ENCODE measurements at places on chromosomes 6 and 20.

DNA sequence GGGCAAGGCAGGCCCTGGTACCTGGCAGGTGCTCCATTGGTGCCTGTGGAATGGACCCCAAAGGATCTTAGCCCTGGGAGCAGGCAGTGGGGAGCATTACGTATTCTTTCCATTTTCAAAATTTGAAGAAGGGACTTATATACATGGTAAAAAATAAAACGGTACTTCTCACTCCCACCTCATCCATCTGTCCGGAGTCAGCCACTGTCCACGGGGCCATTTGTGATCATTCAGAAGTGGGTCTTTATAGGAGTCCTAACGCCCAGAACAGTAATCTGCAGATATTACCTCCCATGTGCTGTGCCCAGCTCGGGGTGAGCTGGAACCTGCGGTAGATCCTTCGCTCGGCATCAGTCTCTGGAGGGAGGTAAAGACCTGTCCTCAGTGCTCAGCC lies 110.4 kb downstream of the SYCP2 start:
- DNase-seq, result no peak

DNA sequence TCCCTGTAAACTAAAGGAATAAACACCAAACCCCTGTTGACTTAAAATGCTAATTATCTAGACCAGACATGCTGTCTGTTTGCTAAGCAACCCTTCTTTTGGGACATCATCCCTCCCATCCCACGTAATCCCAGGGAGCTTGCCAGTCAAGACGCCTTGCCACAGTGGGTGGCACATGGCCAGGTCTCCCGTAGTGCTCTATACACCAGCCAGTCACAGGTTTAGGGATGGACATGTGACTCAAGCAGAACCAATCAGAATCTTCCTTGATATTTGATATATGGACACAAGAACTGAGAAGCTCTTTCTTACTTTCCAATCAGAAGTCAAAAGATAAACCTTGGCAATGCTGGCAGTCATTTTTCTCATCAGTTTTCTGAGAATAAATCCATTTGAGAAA lies 60.0 kb downstream of the CNKSR3 start:
- DNase-seq, result no peak

GRCh38 chr20:53847837-53848170 lies 222.6 kb downstream of the BCAS1 start:
- no peak for DNase-seq

- no peak for DNase-seq
Measured at GRCh38 chr6:116251568-116252384, 2.1 kb downstream of the TSPYL4 start.

GRCh38 chr6:21505574-21505990 lies 88.0 kb upstream of the SOX4 start:
- no peak for DNase-seq

DNA sequence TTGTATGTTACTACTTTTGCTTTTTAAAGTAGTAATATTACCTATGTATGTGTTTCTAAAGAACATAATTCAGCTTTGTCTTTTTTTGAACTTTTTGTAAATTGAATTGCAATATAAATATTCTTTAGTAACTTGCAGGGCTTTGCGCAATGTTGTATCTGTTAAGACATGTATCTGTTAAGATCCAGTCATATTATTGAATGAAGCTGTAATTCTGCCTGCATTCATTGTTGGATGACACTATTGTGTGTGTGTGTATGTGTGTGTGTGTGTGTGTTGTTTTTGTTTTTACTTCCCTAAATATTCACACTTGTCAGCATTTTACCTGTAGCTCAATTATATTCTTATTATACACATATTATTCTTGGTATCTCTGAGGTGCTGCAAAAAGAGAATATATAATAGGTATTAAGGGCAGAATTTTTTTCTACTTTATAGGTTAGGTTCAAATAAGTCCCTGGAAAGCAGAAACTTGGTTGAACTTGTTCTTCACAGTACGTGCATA lies 164.0 kb downstream of the MEI4 start:
- DNase-seq, result no peak

GRCh38 chr6:102902471-102902870 lies 1509.0 kb downstream of the GRIK2 start:
- DNase-seq, result no peak

DNA sequence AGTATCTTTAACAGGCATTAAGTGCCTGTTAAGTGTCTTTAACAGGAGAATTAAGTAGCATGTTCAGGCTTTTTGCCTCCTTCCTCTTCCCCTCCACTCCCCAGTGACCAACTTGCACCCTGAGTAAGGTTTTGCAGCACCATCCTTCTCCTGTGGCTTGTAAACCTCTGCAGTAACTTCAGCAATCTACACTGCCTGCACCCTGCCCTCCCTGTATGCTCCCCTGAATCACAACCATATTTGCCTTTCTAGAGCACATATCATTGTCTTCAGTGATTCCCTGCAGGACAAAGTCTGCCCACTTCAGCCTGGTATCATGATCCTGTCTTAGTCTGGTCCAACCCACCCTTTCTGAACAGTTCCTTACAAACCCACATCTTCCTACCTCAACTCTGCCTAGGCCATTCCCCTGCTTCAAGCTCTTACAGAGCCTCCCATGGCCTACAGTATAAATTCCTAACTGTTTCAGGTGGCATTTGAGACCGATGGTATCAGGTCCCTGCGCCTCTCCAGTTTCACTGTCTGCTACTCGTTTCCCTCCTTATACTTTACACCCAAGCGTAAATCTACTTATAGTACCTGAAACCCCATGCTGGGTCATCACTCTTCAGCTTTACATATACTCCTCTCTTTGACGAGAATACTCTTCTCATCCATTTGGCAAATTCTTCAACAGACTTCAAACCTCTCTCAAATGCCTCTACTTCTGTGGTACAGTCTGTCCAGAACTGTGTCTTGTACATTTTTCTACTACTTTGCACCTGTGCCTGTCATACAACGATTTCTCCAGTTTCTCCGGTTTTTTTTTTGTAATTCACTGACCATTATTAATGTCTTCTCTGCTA lies 69.8 kb downstream of the ZHX3 start:
- DNase-seq, result no peak

- DNase-seq, result peak; percentile 90
Measured at GRCh38 chr6:46325561-46326530, 155.1 kb upstream of the ENPP5 start.

- DNase-seq, result no peak
Measured at GRCh38 chr6:99612551-99613408, 6.1 kb downstream of the PRDM13 start.

- DNase-seq, result no peak
Measured at GRCh38 chr20:57939499-57939898, 229.7 kb upstream of the PMEPA1 start.

DNA sequence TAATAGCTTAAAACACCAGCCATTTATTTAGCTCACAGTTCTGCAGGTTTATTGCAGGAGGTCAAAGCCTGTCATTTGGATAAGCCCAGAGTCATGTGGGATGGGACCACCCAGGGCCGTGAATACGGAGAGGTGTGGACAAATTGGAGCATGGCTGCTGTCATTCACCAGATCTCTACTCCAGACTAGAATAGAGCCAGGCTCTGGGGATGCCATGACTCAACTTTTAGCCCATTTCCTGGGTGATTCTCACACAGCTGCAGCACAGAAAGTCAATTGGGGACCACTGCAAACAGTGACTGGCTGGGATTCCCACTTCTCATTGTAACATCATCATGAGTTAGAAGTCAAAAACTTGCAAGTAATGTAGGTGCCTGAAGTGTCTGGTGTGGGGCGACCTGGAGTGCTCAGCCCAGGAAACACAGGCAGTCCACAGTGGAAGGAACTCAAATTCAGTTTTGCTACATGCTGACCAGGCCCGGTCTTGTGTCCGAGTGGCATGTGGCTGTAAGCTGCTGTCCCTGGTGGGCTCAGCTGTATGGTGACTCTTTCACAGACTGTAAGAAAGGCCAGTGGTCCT lies 174.3 kb downstream of the SCP2D1 start:
- no peak for DNase-seq

DNA sequence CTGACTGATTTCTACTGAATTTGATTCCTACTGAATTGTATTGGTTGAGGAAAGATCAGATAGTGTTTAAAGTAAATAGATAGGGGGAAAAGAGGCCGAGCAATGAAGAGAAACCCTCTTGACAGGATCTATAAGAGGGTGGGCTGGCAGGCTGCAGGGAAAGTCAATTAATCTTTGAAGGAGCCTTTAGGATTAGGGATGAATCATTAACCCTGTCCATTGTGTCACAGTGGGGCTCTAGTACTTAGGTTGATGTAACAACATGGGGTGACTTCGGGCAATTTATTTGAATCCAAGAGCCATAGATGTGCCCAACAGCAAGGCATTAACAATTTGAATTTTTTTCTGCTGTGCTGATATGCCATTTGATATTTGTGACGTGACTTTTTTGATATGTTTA lies 7.5 kb downstream of the RFX6 start:
- no peak for DNase-seq

GRCh38 chr6:149846321-149846720 lies 17.8 kb downstream of the LRP11 start:
- DNase-seq, result no peak

- DNase-seq, result no peak
Measured at GRCh38 chr20:49594143-49594930, 26.4 kb upstream of the PTGIS start.

GRCh38 chr6:113758826-113759574 lies 98.1 kb upstream of the MARCKS start:
- DNase-seq, result no peak

DNA sequence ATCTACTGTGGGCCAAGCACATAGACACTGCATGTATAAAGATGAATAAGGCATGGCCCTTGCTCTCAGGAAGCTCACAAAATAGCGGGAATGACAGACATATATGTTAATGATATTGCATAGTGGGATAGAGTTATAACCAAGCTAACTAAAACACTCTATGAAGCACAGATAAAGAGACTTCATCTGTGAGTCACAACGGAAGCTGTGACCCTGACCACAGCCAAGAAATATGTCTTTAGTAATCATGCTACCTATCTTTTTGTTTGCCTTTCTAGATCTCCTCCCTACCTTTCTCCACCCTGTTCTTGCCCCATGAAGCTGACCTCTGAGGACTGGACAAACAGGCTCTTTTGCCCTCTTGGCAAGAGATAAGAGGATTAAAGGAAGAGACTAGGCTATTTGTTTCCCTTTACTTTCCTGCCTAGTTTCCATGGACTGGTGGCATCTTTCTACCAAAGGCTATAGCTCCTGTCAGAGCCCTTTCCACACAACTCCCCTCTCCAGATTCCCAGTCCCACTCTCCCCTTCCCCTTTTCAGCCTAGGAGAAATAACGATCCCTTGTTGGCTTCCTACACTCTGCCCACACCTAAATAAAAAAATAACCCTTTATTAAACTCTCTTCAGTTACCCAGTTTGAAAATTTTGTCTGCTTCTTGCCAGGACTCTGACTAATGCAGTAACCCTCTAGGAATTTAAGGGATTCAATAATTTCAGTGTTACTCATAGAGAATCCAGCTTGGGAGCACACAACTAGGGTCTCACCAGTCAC lies 504.9 kb upstream of the MARCKS start:
- DNase-seq, result no peak

DNA sequence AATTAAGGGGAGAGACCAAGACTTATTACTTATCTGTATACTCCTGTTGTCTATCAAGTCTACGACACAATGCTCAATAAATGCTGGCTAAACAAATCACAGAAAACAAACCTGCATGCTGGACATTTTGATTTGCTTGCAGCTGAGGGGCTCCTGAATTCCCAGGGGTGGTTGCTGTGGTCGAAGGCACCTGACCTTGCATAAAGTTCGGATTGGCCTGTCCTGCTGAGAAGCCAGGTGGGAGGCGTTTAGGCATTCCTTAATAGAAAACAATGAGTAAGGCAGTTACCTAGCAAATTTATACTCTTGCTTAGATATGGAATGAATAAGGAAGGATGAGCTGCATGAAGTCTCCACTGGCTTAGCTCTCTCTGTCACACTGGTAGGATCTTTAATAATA lies 50.5 kb downstream of the TP53INP2 start:
- DNase-seq, result no peak

GRCh38 chr20:41142245-41142644 lies 4.9 kb downstream of the PLCG1 start:
- DNase-seq, result no peak

DNA sequence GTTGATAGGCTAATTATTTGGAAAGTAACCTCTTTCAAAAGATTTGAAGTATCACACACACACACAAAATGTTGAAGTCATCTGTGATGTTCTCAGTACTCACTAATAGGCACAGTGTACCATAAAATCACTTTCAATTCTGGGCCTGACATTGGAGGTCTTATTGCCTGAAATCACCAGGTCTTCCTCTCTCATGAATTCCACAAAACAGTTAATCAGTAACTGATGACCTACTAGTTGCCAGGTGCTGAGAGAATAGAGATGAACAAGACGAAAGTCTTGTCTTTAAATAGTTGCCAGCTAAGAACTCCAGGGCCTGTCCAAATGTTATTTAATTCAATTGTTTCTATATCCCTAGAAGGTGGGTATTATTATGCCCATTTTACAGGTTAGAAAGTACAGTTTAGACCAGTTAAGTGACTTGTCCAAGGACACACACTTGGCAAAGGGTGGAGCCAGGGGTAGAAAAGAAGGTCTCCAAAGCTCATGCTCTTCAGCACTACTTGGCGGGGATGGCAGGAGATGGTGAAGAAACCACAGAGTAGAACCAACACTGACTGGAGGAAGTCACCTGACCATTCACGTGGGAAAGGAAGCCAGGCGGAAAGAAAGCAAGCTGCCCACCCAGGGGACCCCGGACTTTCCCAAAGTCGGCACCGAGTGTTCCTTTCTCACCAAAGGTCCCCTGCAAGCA lies 116.4 kb downstream of the KIF6 start:
- DNase-seq, result no peak

DNA sequence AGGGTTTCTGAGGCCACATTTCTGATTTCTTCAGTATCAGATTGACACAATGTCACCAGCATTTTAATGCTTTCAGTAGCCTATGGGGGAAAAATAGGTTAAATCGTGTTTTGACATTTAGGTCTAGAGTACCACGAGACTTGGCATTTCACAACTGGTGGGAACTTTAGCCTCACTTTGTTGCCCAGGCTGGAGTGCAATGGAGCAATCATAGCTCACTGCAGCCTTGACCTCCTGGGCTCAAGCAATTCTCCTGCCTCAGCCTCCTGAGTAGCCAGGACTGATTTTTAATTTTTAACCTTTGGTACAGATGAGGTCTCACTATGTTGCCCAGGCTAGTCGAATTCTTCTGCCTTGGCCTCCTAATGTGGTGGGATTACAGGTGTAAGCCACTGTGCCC lies 11.0 kb upstream of the ARMH2 start:
- no peak for DNase-seq

DNA sequence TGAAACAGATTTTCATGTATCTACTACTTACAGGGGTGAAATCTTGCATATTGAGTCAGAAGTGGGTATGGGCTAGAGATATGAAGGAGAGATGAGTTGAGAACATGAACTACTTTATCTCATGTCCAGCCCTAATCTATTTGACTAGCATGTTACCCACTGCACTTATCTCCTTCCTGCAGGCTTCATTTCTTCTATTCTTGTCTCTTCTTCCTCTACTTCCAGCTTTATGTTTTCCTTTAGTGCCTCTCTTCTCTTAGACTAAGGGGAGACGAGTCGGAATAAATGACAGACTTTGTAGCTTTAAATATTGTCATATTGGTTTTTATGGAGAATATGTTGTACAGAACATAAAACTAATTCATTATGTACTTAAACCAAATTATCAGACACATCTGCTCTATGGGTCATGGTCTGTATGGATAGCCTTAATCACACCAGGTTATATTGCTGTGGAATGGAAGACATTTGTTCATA lies 5.3 kb downstream of the RAB32 start:
- DNase-seq, result no peak

GRCh38 chr20:16174311-16174710 lies 398.9 kb downstream of the KIF16B start:
- no peak for DNase-seq
